ENCODE measurements at places on chromosomes 12 and 14.
A peak's percentile ranks its signal among the peaks of the same experiment; 100 is the strongest.

- no peak for DNase-seq
Measured at GRCh38 chr12:2009623-2010022, 5.4 kb upstream of the DCP1B start.

DNA sequence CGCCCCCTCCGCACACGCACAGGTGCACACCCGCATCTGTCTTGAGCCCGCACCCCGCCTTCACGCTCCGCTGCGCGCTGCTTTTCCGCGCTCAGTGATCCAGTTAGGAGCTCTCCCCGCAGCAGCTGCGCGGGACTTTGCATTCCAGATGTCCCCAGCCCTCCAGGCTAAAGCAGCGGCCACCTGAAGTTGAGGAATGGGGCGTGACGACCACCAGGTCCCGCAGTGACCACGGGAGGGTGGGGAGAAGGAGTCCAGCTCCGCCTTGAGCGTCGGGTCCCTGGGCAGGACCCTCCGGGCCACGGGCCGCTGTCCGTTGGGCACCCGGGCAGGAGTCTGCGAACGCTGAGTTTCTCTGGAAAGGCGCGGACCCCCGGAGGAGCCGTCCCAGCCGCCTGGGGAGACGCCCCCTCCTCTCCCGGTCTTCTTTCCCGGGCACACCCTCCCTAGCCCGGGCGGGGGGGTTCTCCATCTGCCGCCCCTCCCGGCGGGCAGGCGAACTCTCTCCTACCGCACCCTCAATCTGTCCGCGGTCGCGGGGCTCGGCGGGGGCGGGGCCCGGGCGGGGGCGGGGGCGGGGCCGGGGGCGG, 334 bp upstream of the TMEM132C start:
- no peak for DNase-seq

- no peak for DNase-seq
Measured at GRCh38 chr12:23893611-23894010, 55.9 kb downstream of the SOX5 start.

DNA sequence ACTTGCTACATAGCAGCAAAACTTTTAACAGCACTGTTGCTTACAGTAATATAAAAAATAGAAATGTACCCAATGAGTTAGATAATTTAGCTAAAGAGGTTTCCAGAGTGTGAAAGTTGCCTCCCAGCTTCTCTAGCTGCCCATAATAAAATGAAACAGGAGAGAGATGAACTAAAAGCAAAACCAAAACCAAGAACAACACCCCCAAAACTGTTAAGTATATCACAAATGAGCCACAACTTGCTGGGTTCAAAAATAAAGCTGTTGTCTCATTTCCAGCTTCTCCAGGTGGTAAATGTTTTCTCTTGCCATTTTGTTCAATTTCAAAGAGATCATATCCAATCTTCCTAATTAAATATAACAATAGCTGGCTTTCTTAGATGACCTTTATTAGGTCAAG, 614.0 kb downstream of the ETNK1 start:
- DNase-seq: no peak

DNA sequence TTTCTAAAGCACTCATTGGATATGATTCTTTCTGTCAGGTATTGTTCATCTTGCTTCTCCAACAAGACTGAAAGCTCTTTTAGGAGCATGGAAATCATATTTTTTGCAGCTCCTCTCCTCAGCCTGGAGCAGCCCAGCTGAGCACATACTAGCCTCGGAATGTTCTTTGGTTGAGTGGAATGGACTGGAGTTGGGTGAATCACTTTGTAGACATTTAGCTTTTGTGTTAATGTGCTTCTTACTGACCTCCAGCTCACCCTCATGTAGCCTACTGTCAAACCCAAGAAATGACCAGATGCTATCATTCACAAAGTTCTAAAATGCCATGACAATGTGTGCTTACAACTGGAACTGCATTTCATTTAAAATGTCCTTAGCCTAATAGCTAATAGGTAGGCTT, 161.1 kb downstream of the NUAK1 start:
- peak; percentile 44 for DNase-seq

DNA sequence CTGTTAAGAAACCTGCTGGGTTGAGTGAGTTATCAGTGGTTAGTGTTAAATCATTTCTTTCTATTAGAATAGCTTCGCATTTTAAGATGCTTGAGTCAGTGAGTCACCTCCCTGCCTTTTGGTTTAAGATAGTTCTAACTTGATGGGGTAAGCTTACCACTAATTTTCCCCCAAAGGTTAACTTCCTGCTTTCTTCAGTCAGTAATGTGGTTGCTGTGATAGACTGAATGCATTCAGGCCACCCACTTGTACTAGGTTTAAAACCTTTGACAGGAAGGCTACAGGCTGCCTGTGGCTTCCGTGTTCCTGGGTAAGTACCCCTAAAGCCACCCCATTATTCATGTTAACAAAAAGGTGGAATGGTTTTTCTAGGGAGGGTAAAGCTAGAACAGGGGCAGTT, 25.3 kb downstream of the CLEC2A start:
- DNase-seq: no peak

GRCh38 chr12:11991604-11992003, 79.1 kb upstream of the BCL2L14 start:
- no peak for DNase-seq

DNA sequence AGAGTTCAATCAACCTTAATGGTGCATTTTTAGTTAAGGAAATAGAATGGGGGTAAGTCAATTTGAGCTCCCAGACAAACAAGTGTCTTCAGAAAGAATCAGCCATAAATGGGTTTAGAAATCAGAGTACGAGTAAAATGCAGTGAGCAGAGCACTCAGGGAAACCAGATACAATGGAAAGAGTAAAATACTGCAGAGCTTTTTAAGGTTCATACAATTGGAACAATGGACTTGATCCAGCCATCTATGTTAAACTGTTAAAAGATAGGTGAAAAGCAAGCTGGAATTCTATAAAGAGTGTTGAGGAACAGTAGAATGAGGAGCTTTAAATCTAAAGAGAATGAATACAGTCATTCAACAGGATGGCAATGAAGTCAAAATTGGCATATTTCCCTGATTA, 23.8 kb upstream of the PCNX4 start:
- DNase-seq: no peak

- DNase-seq: no peak
Measured at GRCh38 chr12:15004421-15004820, 31.6 kb downstream of the PDE6H start.

- no peak for DNase-seq
Measured at GRCh38 chr12:6437586-6437985, 7.2 kb upstream of the CD27 start.

GRCh38 chr14:75630695-75631452, 29.8 kb downstream of the ERG28 start:
- DNase-seq: no peak

- peak; percentile 60 for DNase-seq
Measured at GRCh38 chr12:12722435-12723148, 5.4 kb downstream of the CDKN1B start.

DNA sequence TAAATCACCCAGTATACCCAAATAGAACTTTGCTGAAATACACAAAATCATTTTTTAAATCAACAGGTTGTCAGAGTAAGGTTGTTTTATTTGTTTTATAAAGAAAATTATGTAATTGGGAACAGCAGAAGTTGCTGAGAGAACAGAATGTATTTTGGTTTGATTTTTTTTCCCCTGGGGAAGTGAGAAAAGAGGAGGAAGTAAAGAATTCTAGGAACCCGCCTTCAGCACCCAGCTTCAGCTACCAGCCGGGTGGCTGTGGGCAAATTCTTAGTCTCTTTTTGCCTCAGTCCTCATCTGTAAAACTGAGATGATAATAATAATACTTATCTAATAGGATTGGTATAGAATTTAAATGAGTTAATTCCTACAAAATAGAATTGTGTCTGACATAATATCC, 119.4 kb downstream of the SRGAP1 start:
- DNase-seq: no peak

- peak; percentile 80 for DNase-seq
Measured at GRCh38 chr12:6345319-6346091, 3.6 kb upstream of the TNFRSF1A start.

- DNase-seq: no peak
Measured at GRCh38 chr12:131384544-131384855, 326.4 kb upstream of the SFSWAP start.

- DNase-seq: no peak
Measured at GRCh38 chr12:123278101-123278627, 6.5 kb upstream of the CDK2AP1 start.

DNA sequence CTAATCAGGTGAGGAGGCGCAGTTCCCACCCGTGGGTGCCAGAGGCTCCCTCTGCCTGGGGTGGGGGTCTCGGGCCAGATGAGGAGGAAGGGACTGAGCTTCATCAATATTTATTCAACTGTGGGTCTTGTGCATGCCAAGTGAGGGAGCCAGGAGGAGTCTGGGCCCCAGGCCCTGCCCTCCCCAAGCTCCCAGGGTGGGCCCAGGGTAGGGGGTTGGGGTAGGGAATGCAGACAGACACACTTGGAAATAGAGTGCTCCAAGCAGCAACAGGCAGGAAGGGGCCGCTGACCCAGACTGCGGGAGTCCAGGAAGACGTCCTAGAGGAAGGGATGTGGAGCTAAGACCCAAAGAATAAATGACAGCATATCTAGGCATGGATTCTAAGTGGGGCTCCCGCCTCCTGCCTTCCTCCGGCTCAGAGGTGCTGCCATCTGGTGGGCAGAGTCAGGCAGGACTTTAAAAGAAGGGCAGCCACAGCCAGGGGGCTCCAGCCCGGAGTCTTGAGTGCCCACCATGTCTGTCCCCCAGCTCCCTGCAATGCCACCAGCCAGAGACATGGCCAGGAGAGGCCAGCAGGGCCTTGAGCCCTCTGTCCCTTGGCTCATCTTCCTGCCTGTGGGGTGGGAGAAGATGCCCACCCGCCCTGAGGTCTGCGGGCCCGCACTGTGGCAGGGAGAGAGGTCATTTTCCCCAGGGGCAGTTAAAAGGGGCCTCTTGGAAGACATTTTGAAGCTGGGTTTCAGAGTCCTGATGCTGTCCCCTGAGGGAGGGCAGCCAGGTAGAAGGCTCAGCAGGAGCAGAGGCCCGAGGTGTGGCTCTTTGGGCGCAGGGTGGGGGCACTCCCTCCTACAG, 70.1 kb downstream of the PHETA1 start:
- DNase-seq: no peak

DNA sequence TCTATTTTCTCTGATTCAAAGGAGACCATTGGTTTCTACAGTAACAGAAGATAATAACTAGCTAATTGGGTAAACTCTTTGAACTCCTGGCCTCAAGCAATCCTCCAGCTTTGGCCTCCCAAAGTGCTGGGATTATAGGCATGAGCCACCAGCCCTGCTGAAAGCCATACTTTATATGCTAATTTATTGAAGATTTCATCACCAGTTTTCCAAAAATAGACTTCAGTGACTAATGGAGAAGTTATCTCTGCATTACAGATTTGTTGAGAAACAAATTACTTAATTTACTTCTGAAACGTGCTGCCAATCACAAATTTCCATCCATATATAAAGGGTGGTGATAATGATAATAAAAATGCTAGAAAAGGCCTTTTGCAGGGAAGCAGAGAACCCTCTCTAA, 1758.1 kb upstream of the SEL1L start:
- no peak for DNase-seq

DNA sequence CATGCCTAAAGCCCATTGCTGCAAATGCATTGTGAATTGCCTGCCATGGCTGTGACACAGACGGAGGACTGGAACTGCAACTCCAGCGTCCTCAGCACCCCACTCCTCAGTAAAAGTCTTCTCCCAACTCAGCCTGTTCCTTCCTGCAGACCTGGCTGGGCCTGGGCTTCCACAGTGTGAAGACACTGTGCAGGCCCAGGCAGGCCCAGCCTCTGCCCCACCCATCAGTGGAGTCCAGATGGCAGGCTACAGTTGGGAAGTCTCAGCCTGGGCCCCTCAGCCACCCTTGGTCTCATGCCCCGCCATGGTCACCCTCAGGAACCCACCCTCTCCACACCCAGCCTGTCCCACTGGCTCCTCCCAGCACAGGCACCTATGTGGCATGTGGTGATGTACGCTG, 22.0 kb downstream of the VSX2 start:
- DNase-seq: no peak

DNA sequence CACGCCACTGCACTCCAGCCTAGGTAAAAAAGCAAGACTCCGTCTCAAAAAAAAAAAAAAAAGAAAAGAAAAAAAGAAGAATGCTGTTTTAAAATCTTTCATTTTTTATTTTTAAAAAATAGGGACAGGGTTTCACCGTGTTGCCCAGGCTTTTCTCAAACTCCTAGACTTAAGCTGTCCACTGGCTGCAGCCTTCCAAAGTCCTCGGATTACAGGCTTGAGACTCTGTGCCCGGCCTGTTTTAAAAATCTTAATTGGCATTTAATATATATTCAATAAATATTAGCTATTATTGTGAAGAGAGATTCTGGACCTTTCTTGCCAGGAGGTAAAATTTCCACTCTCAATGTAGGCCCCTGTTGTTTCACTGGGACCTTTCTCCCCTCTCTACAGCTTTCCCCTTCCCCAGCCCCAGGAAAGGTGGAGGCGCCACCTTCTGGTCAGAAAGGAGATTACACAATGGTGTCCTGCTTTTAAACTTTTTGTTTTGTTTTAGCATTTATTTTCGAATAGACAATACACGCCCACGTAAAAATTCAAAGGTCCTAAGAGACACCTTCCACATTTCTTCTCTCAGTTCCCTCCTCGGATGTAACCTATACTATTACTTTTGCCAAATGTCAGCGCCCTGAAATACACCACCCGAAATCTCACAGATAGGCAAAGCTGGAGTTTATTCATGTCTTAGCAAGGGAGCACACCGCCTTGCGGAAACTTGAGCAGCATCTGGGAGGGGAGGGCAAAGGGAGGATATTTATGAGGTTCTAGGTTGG, 23.8 kb upstream of the PHC1 start:
- DNase-seq: peak; percentile 75

GRCh38 chr12:43118234-43118633, 433.8 kb downstream of the ADAMTS20 start:
- DNase-seq: no peak

GRCh38 chr12:42696406-42697149, 107.0 kb upstream of the PRICKLE1 start:
- DNase-seq: no peak

DNA sequence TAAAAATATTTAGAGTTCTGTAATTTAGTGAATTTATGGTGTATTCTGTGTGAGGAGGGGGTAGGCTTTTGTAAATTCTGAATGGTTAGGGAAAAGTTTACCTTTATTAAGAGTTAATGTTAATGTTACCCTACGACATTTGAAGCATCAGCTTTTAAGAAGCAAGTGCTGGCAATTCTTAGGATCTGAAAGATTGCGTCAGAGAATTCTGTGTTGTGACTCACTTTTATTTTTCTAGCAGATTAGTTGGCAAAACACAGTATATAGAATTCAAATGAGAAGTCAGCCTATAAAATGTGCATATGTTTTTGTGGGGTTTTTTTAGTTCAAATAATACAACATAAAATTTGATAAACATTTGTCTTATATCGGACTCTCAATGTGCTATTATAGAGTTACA, 97.6 kb downstream of the RAD52 start:
- DNase-seq: peak; percentile 7

DNA sequence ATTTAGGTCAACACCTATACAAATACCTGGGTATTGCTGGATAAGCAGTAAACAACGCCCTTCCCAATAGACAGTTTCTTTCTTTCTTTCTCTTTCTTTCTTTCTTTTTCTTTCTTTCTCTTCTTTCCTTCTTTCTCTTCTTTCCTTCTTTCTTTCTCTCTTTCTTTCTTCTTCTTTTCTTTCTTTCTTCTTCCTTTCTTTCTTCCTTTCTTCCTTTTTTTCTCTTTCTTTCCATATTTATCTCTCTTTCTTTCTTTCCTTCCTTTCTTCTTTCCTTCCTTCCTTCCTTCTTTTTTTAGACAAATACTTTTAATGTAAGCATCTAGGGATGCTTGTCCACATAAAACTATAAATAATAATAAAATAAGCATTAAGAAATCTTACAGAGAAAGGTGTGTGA, 123.2 kb downstream of the KCNK10 start:
- DNase-seq: no peak

Measured in kidney glomerular epithelial cell (primary cell).